ENCODE measurements at places on chromosomes 11 and 22.

DNA sequence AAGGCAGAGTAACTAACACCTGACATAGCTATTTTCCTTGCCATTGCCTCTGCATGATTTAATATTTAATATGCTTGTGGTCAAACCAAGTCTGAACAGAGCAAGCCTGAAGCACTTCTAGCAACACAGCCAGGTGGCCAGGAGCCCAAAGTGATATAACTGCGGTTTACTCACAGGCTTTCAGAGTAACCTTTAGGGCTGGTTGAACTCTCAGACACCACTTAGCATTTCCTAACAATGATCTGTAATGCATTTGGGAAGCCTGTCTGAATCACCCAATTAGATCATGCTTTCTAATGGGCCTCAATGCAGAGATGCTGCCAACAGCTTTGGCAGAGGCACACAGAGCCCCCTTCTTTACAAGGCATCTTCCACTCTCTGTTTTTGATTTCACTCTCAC, 96.1 kb downstream of the FDX1 start:
- peak; percentile 64 for DNase-seq

DNA sequence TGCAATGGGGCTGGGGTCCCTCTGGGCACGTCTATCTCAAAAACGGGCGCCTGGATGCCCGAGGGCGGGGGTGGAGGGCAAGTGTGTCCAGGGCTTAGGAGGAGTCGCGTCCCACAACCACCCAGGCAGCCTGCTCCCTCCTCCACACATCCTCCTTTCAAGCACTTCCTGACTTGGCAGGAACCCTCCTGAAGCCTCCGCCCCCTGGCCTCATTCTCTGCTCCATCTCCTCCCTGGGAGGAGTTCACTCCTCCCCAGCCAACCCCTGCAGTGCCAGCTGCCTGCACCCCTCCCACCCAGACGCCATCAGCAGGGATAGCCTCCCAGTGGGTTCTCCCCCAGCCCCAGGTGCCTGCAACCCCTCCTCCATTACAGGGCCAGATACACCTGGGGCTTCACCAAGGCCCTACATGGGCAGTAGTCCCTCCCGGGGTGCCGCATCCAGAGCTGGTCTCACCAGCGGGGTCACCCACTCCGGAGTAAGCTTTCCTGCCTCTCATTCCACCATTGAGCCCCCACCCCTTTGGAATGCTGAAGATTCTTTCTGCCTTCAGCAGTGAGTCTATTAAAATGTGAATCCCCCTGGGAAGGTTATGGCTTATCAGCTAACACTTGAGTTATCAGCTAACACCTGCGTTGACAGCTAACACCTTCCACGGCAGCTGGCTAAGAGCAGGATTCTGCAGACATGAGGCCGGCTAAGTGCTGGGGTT, 24.4 kb downstream of the RTN4R start:
- DNase-seq = peak; percentile 79

DNA sequence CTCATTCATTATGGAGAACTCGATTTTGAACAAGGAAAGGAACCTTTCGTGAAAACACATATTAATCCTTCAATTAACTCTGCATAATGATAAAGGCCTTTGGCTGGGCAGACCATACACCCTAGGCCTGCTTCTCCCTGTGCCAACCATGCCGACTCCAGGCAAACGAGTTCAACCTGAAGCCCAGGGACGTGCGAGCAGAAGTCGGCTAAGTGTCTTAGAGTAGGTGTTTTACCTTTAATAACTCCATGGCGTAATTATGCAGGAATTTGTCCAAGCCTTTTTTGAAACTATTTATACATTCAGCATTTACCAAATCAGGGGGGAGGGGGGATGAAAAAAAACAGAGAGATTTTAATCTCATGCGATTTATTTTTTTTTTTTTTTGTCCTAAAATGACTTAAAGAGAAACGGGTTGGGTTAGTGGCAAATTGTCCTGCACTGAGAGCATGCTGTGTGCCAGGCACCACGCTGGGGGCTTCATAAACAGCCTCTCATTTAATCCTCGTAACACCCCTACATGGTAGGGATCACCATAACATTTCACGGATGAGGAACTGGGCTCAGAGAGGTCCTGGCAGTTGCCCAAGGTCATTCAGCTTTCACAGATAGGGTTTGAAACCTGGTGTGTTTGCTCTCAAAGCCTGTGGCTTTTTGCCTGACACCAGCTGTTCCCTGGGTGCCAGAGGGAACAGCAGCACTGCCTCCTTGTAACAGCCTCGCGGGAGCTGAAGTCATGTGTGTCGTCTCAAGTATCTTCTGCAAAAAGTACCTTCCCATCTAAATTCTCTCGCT, 423.9 kb downstream of the MN1 start:
- peak; percentile 53 for DNase-seq

DNA sequence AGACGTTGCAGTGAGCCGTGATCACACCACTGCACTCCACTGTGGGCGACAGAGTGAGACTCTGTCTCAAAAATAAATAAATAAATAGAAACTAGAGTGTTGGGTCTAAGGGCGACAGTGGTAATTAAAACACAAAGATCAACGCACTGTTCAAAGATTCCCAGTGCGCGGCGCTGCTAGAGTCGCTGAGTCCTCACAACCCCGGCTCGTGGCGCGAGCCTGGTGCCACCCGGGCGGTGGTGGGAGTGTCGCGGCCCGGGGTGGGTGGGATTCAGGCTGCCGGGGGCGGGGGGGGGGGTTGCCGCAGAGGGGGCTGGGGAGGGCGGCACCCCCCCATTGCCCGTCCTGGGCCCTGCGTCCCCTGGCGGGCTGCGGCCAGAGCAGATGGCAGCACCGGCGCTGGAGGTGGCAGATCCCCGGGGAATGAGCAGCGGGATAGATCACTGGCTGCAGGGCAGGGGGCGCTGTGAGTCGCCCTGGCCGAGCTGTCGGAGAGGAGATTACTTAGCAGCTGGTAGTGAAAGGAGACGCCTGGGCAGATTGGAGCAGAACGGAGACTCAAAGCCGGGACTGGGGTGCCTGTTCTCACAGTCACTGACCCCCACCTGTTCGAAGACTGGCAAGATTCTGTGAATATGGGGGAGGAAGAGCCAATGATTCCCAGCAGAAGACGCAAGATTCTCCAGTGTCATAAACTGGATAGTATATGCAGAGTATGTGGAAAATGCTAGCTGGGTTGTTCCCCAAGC, 30.2 kb upstream of the APOBEC3A start:
- peak; percentile 84 for DNase-seq

- DNase-seq = peak; percentile 38
Measured at GRCh38 chr11:7060868-7061267, 27.9 kb upstream of the RBMXL2 start.

DNA sequence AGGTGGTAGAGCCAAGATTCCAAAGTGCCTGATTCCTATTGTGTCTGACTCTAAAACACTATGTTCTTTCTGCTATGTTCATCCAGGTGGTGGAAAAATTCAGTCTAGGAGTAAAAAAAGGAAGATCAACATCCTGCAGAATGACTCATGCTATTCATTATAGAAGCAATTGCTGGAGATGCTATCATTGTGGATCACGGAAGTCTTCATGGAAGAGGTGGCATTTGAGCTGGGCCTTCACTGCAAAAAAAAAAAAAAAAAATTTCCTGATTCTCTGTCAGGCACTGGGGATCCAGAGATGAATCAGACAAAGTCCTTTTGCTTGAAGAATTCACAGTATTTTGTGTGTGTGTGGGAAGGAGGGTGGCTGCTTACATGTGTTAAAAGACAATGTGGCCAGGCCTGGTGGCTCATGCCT, 1.4 kb upstream of the UVRAG start:
- DNase-seq = no peak
